ENCODE measurements at places on chromosomes 1 and 21.

GRCh38 chr1:42335809-42336518 lies 929 bp upstream of the FOXJ3 start:
- no peak for DNase-seq

DNA sequence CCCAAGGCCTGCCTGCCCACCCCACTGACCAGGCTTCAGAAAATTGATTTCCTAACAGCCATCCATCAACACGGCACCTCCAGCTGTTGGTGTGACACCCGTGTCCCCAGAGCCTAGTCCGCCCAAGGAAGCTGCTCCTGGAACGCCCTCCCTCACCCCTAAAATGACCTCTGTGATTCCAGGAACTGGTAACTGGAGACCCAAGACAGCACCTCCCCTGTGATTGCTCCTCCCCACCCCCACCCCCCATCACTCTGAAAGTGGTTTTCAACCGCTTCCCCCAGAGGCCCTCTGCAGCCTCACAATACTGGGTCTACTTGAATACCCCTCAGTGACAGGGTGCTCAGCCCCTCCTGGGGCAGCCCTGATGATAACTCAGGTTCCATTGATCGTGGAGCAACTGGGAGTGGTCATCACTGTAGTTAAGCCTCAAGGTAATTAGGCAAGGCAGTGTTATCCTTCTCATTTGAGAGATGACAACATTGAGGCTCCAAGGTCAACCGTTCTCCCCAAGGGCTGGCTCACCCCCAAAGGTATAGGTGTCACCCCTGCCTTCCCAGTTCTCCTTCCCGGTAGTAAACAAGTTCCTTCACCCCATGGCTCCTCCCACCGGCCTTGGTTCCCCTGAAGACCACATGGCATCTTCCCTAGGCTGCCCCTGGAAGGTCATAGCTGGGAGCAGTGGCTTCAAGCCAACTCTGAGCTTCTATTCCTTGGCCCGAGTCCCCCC lies 52.0 kb downstream of the TAS1R2 start:
- no peak for DNase-seq

DNA sequence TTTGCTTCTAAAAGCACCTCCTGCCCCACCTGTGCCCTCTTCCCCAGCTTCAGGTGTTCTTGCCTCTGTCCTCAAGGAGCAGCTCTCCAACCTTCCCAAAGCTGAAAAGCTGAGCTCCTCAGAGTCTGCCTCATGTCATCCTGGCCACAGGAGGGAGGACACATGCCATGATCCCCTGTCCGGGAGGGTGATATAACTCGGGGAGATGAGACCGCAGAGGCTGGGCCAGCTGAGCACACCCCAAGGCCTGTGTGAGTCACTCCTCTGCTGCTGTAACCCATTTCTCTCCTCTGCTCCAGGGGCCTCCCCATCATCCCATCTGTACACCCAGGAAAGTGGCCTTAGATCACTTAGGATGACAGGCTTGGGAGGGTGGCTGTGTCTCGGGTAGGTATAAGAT lies 49.8 kb downstream of the EPHB2 start:
- DNase-seq, result no peak

- no peak for DNase-seq
Measured at GRCh38 chr1:240101306-240101705, 9.6 kb downstream of the FMN2 start.

DNA sequence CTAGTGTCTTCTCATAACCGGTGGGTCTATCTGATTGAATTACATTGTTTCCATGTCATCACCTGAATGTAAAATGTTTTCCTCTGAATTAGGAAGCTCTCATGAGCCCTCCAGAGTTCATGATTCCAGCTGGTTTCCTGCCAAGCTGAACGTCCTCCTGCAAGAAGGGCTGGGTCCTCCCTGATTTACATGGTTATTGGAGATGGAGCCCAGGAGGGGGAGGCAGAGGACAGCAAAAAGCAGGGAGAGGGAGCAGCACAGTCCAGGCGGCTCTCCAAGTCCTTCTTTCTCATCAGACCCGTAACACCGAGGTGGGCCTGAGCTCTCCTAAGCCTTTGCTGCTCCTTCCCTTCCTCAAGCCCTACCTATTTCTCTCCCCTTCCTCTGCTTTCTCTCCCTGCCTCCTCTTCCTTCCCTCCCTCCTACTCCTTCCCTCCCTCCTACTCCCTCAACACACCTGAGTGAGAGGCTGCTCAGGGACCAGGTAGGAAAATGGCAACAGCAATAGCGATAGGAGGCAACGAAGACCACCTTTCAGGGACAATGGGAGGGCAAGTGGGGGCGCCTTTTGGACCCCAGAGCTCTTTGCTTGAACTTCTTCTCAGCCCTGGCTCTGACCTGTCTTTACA lies 265.9 kb downstream of the PRDM2 start:
- no peak for DNase-seq

GRCh38 chr1:9629445-9630201 lies 21.9 kb upstream of the PIK3CD start:
- no peak for DNase-seq

GRCh38 chr1:240719953-240720700 lies 108.2 kb upstream of the GREM2 start:
- DNase-seq, result no peak

DNA sequence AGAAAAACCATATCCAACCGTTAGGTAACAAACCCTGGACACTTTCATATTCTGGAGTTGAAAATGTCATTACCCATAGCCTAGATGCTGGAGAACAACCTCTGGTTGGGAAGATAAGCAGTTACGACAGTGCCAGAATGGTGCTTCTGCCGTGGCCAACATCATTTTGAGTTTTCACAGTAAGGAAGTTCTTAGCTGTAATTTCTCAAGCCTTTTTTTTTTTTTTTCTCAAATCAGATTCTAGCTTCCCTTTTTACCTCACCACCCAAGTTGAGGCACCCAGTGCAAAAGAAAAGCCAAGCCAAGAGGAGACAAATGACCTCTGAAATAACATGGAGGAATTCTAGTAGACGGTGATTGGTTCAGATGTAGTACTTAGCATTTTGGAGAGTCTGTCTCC lies 21.8 kb downstream of the PPT1 start:
- DNase-seq, result no peak

GRCh38 chr1:19416921-19417470 lies 68.3 kb downstream of the CAPZB start:
- DNase-seq, result no peak

DNA sequence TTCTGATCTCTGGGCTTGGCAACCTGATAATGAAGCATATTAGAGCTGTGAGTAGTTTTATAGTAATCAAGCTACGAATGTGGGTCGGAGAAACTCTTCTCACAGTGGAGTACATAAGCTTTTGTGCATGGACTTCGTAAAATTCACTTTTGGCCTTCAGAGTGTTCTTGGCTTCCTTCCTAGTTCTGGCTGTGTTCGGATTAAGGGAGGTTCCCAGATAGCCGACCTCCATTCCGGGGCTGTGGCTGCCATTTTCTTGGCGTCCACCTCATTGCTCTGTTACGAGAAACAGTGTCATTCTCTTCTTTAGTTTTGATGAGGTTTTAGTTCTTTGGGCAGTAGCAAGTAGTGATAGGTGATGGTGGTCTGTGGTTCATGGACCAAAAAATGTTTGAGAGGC lies 26.3 kb downstream of the CAMTA1 start:
- DNase-seq, result no peak

DNA sequence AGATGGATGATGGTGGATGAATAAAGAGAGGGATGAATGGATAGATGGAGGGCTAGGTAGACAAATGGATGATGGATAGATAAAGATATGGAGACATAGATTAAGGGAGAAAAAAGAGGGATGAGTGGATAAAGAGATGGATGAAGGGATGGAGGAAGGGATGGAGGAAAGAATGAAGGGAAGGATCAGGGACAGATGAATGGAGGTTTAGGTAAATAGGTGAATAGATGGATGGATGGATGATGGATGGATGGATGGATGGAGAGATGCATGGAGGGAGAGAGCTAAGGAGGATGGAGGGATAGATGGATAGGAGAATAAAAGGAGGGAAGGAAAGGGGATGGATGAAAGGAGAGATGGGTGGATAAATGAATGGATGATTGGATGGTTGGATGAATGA lies 28.8 kb downstream of the PLXNA2 start:
- DNase-seq, result no peak

DNA sequence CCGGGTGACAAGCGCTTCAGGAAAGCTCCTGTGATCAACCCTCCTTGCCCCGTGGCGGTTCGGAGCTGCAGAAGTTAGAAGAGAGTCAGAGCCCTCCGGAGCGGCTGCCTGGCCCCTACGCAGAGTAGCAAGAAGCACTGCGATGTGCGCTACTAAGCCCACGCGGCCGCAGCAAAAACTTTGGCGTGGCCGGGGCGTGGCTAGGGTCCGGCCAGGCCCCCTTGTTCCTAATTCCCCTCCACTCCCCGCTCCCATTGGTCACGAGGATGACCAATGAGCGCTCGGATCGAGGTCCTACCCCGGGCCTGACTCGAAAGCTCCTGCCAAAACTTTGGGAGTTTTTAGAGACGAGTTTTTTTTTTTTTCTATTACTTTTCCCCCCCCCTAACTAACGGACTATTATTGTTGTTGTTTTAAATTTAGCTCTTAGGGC lies at the start of gene HLX:
HLX (plus strand) TSS at position 368 of the 433 bp plus-strand sequence. CDS start 415 bp downstream, outside the sequence.
- no peak for DNase-seq

DNA sequence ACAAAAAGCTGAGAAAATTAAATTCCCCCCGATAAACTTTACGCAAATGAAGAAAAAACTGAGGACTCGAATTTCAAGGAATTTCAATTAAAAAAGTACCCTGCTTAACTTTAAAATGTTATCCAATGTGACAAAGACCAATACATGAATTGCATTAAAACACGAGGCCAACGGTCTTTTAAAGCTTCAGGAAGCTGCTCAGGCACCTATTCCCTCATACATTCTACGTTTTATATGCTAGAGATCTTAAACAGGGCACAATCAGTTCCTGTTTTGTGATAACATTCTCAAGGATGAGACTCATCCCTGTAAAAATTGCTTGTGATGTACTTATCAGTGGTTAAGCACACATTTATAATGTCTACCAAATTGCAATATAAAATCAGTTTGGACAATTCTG lies 3.0 kb downstream of the YOD1 start:
- DNase-seq, result no peak

DNA sequence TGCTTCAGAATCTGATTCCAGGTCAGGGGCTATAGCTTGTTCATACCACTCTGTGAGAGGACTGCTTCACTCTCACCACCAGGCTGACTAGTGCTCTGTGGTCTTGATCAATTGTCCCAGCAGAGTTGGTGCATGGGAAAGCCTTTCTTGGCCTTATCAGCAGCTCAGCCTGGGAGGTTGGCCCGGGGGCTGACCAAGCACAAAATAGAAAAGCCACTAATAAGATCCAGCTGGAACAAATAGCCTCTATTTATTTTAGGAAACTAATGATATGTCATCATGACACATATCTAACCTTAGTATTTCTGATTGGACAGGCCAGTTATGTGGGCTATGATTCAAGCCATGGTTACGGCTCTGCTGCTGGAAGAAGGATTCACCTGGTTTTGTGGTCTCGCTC lies 134.2 kb downstream of the GDAP2 start:
- DNase-seq, result no peak

- DNase-seq, result no peak
Measured at GRCh38 chr1:161511018-161511755, 5.9 kb downstream of the FCGR2A start.

DNA sequence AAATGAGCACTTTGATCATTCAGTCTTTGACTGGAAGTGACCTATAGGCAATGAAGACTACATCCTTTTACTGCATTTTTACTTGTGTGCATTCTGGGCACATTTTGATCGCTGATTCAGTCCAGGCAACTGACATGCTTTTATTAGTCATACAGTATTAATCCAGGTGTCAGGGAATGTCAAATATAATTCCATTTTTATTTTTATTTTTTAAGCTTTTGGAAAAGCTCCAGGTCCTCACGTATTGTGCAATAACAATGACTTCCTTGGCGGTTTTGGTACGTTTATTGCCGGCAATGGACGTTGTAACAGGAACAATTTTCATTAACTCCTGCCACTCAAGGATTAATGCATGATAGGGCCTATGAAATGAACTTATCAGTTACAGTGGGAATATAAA lies 302.6 kb upstream of the PTBP2 start:
- no peak for DNase-seq

- no peak for DNase-seq
Measured at GRCh38 chr1:200034761-200035396, 7.4 kb downstream of the NR5A2 start.

DNA sequence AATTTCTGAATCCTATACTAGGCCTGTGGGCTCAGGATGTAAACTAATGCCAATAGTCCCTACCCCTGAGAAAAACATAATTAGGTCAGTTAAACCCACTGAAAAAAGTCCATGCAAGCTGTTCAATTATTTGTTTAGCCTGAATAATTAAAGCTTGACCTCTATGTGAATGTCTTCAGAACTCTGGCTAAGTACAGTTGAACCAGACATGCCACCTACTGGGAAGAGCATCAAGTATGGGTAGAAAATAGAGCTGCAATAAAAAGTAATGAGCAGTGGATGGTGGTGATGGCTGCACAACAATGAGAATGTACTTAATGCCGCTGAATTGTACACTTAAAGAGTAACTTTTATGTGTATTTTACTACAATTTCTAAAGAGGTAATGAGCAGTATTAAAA lies 23.6 kb upstream of the SLC19A2 start:
- no peak for DNase-seq
